ENCODE measurements at places on chromosomes 12 and 14. TPM values are rescaled to one million over a fixed set of nuclear protein-coding genes. Genes with fewer than 3 reads are reported as not detected.

GRCh38 chr14:58151133-58152013 is 640 bp downstream of the ARMH4 start:
- DNase-seq, result peak; percentile 70

DNA sequence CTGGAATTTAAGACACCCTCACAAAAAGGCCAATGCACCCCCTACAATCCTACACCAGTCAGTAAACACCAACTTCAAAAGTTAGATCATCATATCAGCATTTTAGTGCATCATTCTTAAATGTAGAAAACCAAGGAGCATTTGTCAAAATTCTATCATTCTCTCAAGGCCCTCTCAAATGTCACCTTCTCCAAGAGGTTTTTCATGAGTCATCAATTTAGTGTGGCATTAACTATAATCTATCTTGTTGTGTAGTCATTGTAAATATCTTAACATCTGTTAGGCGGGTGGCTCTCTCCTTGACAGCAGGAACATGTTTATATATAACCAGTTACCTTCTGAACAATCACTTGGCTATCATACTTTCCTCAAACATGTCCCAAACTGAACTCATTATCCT is 62.1 kb upstream of the G2E3 start:
- no peak for DNase-seq

- DNase-seq, result no peak
Observed at GRCh38 chr12:76633415-76633814, 73.8 kb upstream of the OSBPL8 start.

- no peak for DNase-seq
Observed at GRCh38 chr14:32383364-32384009, 54.4 kb downstream of the AKAP6 start.

GRCh38 chr14:57889245-57889644 is 23.4 kb upstream of the SLC35F4 start:
- peak; percentile 65 for DNase-seq

GRCh38 chr12:4445156-4446101 is at the start of gene FGF6:
TSS of gene FGF6 (minus strand) at chr12:4445815. CDS start at chr12:4445570, 245 bp downstream.
- DNase-seq, result no peak

- no peak for DNase-seq
Observed at GRCh38 chr12:60391051-60391450, 795.2 kb downstream of the SLC16A7 start.

GRCh38 chr12:92574051-92574783 is 128.6 kb upstream of the PLEKHG7 start:
- DNase-seq, result no peak

- DNase-seq, result no peak
Observed at GRCh38 chr12:110775997-110776396, 33.3 kb upstream of the PPP1CC start.

DNA sequence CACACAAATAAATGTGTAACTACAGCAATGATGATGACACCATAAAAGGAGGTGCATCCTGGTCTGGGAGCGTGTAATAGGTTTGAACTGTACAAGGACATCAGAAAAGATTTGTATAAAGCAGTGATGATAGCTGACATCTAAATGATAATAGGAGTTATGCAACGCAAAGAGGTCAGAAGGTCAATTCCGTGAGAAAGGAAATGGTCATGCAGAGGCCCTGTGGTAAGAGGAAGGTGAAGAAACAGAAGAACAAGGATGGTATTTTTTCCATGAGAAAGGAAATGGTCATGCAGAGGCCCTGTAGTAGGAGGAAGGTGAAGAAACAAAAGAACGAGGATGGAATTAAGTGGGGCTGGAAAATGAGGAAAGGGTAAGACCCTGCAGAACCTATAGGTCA is 106.7 kb upstream of the TMPO start:
- no peak for DNase-seq

GRCh38 chr12:52605542-52605941 is 4.3 kb upstream of the KRT72 start:
- no peak for DNase-seq

TNFAIP2 gene
- total RNA-seq, result 30.7 TPM

TCL1B gene
- not detected for total RNA-seq

SYNJ2BP gene
- 44.6 TPM for total RNA-seq

IAPP gene
- not detected for total RNA-seq

ANKRD33 gene
- not detected for total RNA-seq

TCTN2 gene
- total RNA-seq, result 17.1 TPM

All from stomach (tissue), 19 donors.